ENCODE measurements at places on chromosomes 2 and 18.
A peak's percentile ranks its signal among the peaks of the same experiment; 100 is the strongest.

- DNase-seq, result no peak
These were observed 159.8 kb downstream of the SH3RF3 start for GRCh38 chr2:109288544-109289368.

- no peak for DNase-seq
These were observed 93.2 kb downstream of the USP40 start for GRCh38 chr2:233473386-233473791.

DNA sequence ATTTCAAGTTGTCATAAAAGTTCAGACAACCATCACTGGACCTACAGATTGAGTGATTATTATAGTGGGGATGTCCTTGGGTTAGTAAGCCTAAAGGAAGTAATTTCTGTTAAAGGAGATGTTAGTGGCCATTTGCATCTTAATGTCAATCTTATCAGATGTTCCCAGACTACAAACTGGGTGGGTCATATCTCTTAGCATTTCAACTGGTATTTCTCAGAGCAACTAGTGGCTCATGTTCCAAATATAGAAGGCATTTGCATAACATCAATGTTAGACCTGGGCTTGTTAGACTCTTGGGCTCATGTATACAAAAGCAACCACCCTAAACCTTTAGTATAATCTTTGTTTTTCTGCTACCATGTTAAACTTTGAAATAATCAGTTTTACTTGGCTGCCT, 17.9 kb downstream of the PLEKHA3 start:
- DNase-seq, result peak; percentile 64

- peak; percentile 1 for DNase-seq
These were observed 41.6 kb downstream of the GFPT1 start for GRCh38 chr2:69345434-69345833.

DNA sequence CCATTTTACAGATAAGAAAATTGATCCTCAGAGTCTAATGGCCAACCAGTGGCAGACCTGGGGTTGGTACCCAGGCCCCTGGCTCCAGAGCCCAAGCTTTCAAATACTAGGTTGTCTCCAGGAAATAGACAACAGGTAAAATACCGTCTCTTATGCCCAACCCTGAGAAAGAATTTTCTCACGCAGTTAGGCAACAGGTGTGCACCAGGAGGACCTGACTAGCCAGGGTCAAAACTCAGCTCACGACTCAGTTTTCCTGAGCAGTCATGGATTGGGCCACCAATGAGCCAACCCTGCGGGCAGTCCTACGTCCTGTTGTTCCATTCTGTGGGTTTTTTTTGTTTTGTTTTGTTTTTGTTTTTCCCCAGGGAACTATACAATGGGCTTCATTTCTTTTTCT, 13.5 kb downstream of the TRIB2 start:
- no peak for DNase-seq

DNA sequence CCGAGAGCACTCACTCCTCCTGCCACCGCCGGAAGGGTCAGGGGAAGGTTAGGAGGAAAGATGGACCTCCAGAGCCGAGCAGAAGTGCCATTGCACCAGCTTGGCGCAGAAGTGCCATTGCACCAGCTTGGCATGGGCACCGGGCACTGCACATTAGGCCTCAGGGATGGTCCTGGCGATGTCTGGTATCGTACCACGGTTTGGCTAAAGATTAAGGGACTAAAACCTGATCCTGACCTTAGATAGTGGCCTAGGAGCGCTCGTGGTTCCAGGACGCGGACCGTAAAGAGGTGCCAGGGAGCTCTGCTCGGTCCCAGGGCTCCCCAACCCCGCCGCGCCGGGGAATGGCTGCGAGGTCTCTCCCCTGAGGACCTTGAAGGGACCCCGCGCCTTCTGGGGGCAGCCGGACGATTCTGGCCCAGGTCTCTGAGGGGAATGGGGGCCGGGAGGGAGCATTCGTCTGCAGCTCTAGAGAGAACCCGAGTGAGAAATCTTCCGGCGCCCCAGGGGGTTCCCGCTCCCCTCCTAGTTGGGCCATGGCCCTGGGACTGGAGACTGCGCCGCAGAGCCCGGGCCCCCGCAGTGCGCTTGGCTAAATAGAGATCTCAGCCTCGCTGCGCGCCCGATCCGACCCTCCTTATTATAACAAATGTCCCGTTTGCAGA, 1.8 kb downstream of the PAX8 start:
- no peak for DNase-seq

Measured in OCI-M1 (cell line).